Left renal cortex interstitium (tissue), 4 donors: ENCODE measurements at places on chromosomes 7 and 10.
A peak's percentile ranks its signal among the peaks of the same experiment; 100 is the strongest.

DNA sequence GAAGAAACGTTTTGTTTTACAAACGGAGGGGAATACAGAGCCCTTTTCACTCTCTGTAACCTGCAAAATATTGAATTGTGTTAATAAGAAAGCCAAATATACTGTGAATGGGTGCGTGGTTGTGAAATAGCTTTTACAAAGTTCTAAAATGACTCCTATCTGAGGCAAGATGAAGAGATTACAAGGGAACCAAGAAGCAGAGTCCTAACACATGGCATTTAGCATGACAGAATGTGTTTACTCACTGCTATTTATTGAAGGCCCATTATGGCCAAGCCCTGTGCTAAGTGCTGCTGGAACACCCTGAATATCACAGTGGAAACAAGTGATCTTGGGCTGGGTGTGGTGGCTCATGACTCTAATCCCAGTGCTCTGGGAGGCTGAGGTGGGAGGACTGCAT lies 12.9 kb downstream of the JCAD start:
- DNase-seq: no peak

DNA sequence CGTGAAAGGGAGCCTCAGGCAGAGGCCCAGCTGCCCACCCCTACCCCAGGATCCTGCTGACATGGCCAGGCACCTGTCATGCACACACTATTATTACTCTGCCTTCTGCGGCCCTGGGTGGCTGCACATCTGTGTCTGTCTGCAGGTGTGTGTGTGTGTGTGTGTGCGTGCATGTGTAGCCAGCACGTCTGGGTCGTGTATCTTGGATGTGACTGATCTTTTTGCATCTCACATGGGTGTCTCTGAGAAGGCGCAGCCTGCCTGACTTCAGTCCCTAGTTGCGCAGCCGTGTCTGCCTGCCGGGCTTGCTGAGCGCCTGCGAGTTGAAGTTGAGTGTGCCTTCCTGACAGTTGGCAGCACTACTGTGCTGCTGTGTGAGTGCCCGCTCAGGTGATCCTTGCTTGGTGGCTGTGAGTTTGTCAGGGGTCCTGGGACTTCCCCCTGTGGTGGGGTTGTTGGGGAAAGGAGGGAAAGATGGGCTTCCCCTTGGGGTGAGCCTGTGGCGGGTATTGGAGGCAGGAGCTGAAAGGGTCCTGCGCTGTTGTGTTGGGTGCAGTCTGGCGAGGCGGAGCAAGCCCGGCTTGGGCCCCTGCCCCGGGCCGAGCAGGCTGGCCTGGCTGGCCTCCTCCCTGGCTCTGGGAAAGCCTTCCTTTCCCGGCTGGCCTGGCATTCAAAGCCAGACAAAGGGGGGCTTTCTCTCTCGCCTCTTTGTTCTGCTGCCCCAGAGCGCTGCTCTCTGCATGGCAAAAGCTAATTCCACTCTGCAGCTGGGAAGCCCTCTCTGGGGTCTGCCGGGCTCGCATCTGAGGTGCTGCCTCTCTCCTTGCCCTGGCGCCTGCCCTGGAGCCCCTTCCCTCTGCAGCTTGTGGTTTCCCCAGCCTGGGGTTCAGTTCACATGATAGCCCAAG lies 4.9 kb downstream of the TRIM8 start:
- no peak for DNase-seq

- no peak for DNase-seq
These were observed 72.3 kb downstream of the ELMO1 start for GRCh38 chr7:37376386-37376785.

DNA sequence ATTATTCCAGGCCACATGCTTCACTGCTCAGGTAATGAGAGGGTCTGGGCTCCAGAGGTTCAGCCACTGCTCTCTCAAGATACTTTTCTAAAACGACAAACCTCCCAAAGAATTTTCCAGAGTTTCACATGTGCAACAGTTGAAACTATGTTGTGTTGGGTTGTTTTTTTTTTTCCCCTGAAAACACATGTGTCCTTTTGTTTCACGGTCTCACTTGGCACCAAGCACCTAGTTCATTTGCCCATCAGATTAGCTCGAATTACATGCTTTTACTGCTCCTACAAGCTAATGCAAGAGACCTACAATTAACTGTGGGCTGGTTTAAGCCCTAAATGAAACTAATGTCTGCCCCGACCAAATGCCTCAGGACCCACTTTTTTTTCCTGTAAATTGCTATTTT lies 313.3 kb downstream of the FGFR2 start:
- peak; percentile 49 for DNase-seq

GRCh38 chr7:98935811-98936210 lies 57.5 kb downstream of the TRRAP start:
- DNase-seq: no peak

GRCh38 chr10:132637477-132638129 lies 100.0 kb downstream of the INPP5A start:
- no peak for DNase-seq

- DNase-seq: no peak
These were observed 5.7 kb upstream of the PRR15 start for GRCh38 chr7:29557954-29558353.

DNA sequence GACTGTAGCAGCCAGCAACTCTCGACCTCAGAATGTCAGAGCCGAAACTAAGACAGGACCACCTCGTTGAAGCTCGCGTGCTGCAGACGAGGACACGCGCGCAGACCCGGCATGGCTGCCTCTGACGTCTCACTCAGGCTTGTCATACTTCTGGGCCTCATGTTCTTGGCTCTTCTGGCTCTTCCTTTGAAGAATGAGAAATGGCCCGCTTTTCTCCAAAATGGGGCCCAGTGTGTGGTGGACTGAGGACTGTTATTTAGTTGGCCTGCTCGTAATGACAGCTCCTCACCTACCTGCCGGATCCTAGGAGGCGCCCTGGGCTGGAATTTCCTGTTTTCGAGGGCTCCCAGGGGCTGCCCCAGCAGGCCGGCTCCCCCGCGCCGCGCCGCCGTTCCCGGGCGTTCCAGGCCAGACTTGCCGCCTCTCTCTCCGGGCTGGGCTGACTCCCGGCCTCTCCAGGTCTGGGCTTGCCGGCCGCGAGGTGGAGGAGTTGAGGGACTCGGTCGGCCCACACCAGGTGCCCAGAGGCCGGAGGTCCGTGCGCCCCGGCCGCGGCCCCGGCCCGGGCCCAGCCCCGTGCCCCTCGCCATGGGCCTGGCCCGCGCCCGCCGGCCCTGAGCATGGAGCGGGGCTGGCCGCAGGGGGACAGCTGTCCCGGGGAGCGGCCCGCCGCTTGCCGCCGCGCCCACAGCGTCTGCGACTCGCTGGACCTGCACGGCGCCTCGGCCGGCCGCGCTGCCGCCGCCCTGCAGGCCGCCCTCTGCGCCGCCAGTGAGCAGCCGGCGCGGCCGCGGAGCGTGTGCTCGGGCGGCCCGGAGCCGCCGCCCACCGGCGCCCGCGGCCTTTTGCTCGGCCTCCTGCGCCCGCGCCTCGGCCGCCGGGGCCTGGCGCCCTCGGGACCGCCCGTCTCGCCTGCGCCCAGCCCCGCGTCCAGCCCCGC lies 28.1 kb downstream of the AGAP3 start:
- DNase-seq: no peak

- DNase-seq: no peak
These were observed 110.6 kb downstream of the AUTS2 start for GRCh38 chr7:69708857-69709256.

- no peak for DNase-seq
These were observed 123.6 kb upstream of the ANK3 start for GRCh38 chr10:60513281-60513680.

DNA sequence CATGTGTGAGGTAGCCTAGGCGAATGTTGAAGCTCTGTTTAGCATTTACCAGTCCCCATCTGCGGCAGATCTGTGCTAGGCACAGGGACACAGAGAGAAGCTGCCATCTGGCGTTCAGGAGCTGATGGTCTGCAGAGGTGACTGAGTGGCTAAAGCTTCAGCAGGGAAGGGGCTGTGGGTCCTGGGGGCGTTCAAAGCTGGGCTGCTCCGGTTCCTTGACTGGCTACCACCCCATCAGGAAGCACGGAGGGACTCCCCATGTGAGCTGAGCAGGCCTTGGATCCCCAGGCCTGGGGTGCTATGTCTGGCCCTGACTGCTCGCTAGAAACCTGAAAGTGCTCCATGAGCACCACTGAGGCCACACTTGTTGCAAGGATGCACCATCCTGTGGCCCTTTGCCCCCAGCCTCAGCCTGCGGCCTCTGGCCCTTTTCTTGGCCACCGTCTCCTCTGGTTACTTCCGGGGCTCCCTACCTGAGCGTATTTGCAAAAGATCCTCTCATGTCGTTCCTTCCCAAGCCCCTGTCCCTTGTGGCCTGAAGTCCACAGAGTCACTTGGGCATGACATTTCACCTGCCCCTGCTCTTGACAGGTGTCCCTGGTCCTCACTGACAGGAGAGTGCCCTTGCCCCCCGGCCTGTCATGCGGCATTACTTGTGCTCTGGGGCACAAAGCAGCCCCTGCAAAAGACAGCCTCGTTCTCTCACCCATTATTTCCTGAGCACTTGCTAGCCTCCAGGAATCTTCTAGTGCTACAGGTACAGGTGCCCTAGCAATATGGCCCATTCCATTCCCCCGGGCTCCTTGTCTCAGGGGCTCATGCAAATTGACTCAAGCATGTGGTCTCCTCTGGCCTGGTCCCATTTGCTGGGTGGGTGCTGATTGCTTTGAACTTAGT lies 108.1 kb downstream of the GLRX3 start:
- DNase-seq: no peak

- no peak for DNase-seq
These were observed 82.2 kb downstream of the SLC16A9 start for GRCh38 chr10:59627366-59628018.

- DNase-seq: no peak
These were observed at the start of gene PTF1A for GRCh38 chr10:23191764-23192711. PTF1A (plus strand) TSS chr10:23192312; CDS start chr10:23192531, 219 bp downstream.

DNA sequence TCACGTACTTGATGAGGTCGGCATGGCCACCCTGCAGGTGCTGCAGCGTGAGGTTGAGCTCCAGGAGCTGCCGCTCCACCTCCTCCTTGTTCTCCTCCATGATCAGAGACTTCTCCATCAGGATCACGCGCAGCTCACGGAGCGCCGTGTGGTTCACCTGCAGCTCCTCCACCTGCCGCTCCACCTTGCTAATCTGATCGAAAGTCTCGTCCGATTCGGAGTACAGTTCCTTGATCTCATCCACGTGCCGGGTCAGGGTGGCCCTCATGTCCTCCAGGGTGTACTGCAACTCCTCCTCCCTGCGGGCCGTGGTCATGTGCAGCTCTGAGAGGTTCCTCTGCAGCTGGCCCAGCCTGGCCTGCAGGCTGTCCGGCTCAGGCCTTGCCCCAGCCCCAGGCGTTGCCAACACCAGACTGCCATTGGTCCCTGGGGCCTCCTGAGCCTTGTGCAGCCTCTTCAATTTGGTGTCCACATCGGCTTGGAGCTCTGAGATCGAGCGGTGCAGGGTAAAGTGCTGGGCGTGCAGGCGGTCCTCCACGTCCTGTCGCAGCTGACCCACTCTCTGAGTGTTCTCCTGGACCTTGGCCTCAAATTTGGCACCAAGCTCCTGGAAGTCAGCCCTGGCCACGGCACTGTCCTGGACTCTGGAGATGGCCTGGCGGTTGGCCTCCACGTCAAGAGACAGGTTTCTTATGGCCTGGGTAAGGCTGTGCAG lies 13.9 kb downstream of the MMRN2 start:
- DNase-seq: no peak

DNA sequence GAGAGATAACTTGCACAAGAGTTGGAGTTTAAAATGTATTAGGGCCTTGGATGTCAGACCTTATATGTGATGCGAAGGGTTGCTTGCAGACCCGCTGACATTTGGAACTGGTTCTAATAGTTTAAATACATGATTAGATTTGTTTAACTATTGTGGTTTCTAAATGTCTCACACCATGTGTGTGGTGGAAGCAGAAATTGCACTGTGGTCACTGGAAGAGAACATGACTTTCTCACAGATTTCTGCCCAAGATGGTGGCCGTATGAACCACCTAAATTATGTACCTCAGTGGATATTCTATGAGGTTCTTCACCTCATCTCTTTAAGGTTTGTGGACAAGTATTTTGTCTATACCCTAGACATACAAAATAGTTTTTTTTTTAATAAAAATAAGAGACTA lies 8.2 kb upstream of the C1QL3 start:
- DNase-seq: no peak

GRCh38 chr7:157964521-157964920 lies 623.1 kb downstream of the PTPRN2 start:
- no peak for DNase-seq

DNA sequence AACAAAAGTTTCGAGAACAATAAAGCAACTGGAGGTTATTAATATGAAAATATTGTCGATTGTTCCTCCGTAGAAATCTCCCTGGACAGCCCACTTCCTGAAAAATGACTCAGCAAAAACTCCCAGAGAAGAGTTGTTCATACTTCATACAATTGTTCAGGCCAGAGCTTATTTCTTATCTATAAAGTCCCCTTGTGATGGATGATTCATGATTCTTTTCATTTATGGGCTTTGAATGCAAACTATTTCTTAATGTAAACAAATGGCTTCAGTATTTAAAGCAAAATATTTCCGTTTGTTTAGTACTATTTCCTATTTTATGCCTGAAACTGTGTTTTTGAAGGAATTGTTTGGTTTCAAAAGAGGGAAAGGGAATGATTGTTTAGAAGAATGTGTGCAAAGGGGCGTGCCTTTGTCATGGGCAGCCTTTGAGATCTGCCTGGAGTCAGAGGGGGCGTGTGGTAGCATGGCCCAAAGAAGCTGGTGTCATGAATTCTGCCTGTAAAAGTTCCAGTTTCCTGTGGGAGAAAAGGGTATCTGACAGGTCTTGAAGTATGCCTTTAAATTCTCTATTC lies 26.2 kb upstream of the EXOC6 start:
- DNase-seq: no peak

GRCh38 chr10:22606164-22606614 lies 108.2 kb downstream of the PIP4K2A start:
- DNase-seq: no peak

GRCh38 chr7:16028636-16029035 lies 342.2 kb upstream of the MEOX2 start:
- DNase-seq: no peak

DNA sequence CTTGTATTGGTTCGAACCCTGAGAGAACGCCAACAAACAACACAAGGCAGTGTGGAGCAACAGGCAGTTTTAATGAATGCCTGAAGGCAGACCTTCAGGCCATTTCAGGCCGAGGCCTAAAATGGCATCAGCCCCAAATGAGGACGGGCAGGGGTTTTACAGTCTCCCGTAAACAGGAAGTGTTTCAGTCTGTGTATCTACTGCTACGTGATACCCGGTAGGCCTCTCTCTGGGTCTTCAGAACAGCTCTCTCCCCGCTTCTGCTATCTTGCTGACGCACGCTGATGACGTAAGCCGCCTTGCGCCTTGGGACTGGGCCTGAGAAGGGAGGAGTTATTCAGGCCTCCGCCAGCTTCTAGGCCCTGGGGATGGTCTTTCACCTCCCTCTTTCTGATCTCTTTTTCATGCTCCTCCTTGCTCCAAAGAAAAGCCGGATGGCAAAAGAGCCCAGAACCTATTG lies 67.7 kb downstream of the ST8SIA6 start:
- no peak for DNase-seq
